B cell (primary cell): ENCODE measurements at places on chromosomes 4 and X.

DNA sequence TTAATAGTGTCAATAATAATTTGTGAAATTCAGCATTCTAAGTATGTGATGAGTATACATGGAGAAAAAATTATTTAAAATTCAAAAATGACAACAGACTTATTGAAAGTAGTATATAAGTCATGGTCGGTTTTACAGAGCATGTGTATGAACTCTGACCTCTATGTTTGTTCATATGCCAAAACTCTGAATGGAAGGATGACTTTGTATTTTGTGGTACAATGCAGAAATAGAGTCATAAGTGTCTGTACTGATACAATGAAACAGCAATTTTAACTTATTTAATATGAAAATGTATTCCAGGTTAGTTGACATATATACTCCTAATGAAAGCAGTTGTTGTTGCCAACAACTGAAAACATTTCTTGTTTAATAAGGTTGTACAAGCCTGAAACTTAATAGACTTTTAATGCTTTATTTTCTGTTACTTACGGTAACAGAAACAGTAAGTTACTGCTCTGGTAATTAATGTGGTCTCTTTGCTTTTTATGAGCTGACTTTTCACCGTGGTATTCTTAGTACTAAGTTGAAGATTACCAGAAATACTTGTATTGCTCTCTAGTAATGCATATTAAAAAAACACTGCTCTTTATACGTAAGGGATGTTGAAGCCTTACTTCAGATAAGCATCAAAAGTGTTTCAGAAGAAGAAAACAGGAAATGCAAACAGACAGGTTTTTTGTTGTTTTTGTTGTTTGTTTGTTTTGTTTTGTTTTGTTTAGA is 1.9 kb downstream of the UBE2K start:
- no peak for DNase-seq

- DNase-seq = no peak
Observed at GRCh38 chrX:153723351-153724251, 586 bp downstream of the BCAP31 start.

DNA sequence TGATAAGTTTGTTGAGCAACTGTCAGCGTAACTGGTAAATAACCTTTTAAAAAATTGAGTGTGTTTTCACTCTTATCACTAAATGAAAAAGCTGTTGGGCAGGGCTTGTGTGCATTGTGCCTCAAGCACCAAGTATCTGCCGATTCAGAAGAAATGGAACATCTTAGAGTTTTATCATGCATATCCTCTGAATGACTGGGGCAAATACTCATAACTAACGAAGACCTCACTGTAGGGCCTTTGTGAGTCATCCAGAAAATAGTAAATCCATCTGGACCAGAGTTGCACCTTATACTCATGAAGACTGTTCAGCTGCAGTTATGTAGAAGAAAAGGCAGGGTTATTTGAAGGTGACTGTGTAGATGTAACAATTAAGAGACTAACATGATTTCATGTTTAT is 222.1 kb downstream of the CAMK2D start:
- DNase-seq = no peak

GRCh38 chr4:137660211-137660610 is 127.9 kb upstream of the PCDH18 start:
- DNase-seq = no peak

DNA sequence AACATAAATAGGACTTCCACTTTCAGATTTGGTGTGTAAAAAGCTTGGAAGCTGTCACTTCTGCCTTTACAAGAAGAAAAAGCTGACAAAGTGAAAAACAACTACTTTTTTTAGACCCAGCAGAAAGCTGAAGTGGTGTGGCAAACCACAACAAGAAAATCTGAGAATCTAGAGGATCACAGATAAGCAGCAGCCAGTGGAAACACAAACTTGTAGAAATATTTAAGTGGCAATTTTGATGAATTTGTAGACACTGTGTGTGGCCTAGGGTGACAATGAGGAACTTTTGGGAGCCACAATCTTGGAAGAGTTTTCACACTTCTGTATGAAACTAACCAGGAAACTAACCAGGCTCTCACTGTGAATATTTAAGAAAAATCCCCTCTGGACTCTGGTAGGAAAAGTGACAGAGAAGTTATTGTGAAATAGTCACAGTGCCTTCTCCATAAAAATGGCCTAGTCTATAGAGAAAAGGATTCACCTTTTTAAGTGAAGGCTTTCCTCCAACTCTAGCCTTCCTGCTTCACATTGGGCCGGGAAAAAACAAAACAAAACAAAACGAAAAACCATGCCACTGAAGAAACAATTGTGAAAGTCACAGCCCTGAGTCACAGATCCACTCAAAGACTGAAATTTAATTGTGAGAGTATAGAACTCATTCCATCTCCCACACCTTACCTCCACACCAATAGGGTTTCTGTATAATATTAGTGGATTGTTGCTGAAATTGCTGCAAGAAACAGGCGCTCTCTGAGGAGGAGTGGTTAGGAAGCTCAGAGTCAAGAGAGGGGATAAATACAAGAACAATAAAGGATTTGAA is 26.7 kb upstream of the GUCY1A1 start:
- DNase-seq = no peak

DNA sequence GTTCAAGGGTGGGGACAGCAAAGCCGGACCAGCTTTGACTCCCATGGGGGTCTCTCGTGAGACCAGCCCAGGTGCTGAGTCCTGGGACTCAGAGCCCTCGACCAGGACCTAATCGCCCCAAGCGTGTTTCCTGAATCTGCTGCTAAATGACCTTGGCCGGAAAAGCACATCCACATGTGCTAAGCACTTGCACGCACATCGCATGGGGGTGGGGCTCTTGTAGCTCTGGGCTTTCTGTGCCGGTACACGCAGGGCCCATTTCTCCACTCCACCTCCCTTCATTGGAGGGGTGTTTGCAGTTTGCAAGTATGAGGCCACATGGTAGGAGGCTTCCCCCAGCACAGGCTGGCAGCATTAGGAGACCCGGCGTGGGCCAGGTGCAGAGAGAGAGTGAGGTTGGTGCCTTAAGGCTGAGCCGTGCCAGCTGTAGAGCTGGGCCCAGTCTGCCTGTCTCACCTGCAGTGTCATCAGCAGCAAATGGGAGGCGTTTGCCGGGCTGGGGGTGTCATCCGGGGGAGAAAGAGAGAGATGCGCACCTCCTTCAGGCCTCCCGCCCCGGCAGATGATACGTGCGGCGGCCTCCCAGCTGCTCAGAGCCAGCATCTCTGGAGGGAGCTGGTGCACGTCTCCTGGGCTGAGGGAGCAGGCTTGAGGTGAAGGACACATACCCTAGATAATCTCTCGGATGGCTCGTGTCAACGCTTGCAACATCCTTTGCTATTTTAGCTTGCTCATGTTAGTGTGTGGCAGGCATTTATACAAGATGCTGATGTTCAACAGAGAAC is 45.2 kb upstream of the CLCN4 start:
- peak; percentile 88 for DNase-seq

DNA sequence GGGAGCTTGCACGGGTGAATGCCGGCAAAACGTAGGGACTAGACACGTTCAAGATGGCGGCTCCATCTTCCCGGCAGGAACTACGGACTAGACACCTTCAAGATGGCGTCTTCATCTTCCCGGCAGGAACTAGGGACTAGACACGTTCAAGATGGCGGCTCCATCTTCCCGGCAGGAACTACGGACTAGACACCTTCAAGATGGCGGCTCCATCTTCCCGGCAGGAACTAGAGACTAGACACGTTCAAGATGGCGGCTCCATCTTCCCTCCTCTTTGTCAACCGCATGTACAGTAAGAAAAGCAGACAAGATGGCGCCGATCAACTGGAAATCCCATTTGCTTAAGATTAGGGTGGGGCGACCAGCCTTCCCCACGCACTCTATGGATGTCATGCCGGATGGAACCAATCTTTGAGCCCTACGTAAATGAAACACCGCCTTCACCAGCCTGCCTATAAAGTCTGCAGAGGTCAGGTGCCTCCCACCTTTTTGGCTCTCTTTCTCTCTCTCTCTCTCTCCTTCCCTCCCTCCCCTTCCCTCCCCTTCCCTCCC is 222.4 kb downstream of the CRLF2 start:
- peak; percentile 85 for DNase-seq

DNA sequence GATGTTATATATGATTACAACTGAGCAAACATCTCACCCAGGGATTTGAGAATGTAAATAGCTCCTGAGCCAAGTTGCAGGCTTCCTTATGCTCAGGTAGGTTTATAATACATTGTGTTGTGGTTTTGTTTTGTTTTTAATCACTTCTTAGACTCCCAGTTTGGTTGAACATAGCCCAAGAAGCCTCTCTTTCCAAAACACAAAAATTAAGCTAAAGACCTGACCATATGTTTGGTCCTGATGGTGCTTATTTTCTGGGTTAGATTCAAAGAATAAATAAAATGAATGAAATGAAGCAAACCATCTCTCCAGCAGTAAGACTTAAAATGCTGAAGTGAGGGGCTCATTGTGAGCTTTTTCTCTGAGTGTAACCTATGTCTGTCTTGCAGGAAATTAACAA is 93.5 kb downstream of the GRXCR1 start:
- no peak for DNase-seq

- no peak for DNase-seq
Observed at GRCh38 chr4:94507708-94508107, 56.0 kb downstream of the PDLIM5 start.

DNA sequence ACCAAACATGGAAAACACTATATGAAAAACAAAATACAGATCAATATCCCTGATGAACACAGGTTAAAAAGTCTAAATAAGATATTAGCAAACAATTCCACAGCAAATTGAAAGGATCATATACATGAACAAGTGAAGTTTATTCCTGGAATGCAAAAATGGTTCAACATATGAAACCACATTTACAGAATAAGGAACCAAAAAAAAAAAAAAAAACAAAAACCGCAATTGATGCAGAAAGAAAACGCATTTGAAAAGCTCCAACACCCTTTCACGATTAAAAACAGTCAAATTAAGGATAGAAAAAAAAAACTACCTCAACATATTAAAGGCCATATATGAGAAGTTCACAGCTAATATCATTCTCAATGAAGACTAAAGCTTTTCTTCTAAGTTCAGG is 45.4 kb upstream of the STS start:
- DNase-seq = no peak

- no peak for DNase-seq
Observed at GRCh38 chrX:51047950-51048349, 137.4 kb downstream of the BMP15 start.

GRCh38 chr4:115780268-115780667 is 666.8 kb upstream of the NDST4 start:
- no peak for DNase-seq

- no peak for DNase-seq
Observed at GRCh38 chrX:70613295-70613694, 168.7 kb downstream of the DLG3 start.

DNA sequence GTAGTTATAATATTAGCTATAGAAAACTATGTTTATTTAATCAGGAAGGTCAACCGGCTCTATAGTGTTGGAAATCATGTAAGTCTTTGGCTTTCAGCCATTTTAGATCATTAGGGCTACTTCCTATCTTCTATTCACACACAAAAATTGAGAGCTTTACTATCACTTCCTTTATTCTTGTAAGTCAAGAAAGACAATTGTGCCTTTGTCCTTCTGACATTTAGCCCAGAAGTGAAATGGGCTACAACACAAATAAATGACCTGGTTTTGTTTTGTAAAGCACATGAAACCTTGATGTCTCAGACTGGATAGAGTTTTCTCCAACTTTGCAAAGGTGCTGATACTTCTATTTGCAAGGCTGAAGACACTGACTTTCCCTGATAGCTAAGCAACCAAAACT is 122.4 kb upstream of the ACSL4 start:
- DNase-seq = peak; percentile 3

- DNase-seq = no peak
Observed at GRCh38 chr4:15144967-15145295, 142.7 kb downstream of the CPEB2 start.

GRCh38 chr4:75675004-75675531 is 1.9 kb upstream of the G3BP2 start:
- no peak for DNase-seq

DNA sequence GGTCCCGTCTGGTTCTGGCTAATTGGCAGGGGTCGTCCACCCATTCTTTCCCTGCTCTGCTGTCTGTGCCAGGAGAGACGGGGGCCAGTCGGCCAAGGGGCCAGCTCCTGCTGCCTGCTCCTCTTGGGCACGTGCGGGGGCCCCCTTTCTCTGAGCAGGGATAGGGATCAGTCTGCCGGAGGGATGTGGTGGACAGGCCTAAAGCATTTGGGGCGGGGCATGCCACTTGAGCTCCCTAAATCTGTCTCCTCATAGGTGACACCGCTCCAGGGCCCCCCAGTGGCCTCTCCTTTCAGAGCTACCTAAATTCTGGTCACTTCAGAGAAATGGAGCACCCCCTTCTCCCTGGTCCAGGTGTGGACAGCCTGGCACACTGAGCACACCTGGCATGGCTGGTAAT is 4.2 kb upstream of the MSANTD1 start:
- no peak for DNase-seq

DNA sequence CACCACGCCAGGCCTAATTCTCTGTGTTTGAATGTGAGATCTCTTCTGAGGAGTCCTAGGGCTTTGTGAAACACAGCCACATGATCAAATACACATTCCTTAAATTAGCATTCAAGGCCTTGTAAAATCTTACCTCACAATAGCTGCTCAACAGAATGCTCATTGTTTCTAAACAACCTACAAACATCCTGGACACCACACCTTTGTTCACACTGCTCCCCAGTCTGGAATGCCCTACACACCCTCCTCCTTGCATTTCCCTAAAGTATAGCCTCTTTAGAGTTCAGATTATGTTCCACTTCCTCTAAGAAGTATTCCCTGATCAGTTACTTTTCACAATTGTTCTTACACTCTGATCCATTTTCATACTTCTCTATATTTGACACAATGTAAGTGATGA is 110.6 kb downstream of the AGTR2 start:
- DNase-seq = no peak

DNA sequence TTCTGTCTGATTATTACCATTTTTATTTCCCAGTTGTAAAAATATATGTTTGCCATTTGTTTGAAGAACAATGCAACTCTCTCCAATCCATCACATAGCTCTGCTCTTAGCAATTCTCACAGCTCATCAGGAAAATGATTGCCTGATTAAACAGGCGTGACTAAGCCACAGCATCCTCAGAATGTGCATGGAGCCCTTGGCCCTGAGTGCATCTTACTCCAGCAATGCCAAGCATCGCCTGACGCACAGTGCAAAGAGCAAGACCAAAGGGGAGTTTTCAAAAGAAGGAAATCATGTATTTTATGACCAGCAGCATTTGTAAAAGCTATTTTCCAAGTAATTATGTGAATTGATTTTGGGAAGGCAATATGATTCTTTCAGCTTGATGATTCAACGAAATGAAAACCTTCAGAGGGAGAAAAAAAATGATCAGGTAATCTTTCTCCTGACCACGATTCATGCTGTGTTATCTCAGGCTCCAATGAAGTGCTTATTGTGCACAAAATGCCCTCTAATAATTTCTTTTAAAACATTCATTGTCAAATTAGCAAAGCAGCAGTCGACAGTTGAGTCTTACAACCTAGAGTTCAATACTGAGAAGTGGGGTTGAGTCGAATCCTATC is 138.0 kb upstream of the FAM9B start:
- no peak for DNase-seq
